ENCODE measurements at places on chromosomes 3 and 15. TPM values are rescaled to one million over a fixed set of nuclear protein-coding genes. Genes with fewer than 3 reads are reported as not detected.

ERICH6 gene
- 0.13 TPM for polyA plus RNA-seq

- DNase-seq = no peak
These were observed 584.9 kb downstream of the AGBL1 start for GRCh38 chr15:86664581-86664980.

DNA sequence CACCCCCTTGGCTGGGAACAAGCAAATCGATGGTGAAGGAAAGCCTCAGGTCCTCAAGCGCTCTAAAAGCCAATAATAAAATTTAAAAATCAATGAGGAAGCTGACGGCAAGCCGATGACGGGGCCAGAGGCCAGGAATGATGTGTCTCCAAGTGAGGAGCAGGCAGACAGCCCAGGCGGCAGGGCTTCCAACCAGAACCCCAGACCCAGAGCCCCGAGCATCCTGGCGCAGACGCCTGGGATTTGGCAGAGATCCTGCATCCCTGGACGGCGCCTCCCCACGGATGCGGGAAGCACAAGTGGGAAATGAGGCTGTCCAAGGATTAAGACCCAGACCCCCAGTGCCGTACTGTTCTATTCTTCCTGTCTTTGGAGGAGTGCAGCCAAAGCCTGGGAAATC lies 123.0 kb upstream of the PROK2 start:
- peak; percentile 19 for DNase-seq

DNA sequence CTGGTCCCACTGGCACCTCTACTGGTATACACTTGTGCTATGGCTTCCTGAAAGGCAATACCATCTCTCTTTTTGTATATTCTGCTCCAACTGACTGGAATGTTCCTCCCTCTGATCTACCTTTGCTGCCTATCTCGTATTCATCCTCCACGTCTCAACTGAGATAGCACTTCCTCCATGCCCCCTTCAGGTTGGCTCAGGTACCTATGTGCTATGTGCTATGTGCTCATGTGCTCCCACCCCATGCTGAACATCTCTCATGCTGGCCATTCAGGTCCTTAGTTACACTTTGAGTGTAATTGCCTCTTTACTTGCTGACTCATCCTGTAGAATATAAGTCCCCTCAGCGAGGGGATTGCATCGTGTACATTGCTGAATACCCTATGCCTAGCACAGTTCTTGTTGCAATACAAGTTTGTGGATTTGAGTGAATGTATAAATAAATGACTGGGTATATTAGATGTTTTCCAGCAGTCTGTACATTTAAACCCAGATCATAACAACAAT lies 156.9 kb downstream of the SOX2 start:
- no peak for DNase-seq

GRCh38 chr15:41851167-41851523 lies 12.5 kb downstream of the PLA2G4B start:
- no peak for DNase-seq

- DNase-seq = no peak
These were observed 12.1 kb upstream of the RYR3 start for GRCh38 chr15:33298631-33299030.

DNA sequence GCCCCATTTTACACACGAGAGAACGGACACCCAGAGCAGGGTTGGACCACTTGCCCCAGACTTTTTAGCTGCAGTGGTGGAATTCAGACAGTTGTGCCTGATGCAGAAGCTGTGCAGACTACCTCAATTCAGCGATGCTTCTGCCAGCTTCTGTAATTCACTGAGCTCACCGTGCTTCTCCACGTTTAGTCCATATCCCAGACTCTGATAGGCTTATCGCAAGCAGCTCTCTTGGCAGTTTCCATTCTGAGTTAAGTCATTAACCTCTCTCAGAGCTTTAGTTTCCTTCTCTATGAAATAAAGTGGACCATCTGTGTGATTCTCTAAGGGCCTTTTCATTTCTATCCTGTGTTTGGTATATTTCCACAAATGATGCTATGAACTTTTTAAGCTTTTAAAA lies 37.1 kb downstream of the ABHD17C start:
- no peak for DNase-seq

DNA sequence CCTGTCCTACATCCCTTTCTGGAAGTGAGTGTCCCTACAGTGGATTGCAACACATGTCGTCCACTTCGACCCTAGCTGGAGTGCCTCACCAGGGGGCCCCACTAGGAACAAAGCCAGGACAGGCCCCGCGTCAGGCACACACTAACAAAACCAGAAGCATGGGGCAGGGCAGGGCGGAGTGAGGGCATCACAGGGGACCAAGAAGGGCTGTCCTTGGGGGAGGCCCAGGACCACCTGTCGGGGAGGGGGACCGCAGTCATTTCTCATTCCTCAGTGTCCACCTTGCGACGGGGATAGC lies 21.9 kb downstream of the IDH2 start:
- DNase-seq = no peak

DNA sequence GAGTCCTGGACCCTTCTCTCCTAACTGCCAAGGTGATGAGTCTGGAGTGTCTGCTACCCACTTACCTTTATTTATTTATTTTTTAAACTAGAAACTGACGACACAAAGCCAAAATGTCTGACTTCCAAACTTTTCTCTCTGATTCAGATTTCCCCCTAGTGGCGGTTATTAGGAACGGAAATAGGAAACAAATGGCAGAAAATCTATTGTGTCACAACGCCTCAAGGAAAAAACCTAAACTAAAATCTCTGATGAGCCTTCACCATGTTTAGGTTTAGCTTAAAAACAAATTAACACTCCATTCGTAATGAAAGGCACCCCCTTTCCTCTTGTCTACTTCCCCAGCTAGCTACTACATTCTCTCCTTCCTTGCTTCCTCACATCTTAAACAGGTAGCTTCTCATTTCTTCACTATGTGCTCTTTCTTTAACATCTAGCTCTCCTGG lies 94.0 kb upstream of the MEX3B start:
- peak; percentile 85 for DNase-seq
